ENCODE measurements at places on chromosomes 12 and 14.

DNA sequence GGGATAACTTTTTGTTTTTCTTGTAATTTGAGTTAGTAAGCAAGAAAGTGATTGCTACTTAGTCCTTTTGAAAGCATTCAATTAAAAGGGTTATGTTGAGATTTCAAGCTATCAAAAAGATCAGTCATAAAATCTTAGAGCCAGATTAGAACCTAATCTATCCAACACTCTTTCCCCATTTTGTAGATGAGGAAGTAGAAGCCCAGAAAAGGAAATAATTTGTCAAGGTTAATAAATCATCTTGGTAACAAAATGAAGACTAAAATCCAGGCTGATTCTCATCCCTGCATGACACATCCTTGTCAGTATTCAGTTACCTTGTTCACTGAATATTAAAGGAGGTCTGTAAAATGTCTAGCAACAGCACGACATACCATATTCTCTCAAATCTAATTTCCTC lies 26.5 kb downstream of the PPP1R13B start:
- no peak for DNase-seq

DNA sequence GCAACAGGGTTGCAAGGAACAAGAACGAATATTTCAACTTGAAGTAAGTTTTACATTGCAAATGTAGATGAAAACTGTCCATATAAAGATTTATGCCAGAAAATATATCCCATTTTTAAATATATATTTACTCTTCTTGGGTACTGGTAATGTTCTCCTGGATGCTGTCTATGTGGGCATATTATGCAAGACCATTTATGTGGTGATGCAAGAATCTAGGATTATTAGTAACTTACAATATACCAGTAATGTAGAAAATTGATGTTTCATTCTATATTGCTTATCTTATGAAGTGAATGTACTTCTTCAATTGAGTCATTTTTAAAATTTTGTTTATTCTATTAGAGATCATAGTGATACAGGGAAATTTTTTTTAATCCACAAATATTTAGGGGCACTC lies 25.1 kb downstream of the FGFR1OP2 start:
- DNase-seq = peak; percentile 46

DNA sequence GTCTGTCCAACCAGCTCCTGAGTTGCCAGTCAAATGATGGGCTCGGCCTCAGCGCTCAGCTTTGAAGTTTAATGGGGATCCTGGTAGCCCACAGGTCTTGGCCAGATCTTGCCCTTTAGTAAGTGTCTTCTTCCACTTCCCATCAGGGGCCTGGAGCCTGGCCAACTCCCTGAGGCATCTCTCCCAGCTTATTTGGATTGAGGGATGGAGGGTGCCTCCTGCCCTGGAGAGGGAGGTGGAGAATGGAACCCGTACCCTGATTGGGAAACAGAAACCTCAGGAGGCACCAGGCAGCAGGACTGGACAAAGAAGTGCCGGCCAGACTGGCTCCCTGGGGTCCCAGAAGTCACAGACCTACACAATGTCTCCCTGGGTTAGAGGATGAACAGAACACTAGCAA lies 40.5 kb upstream of the LTBP2 start:
- DNase-seq = no peak

- peak; percentile 92 for DNase-seq
These were observed 7.9 kb upstream of the NAA25 start for GRCh38 chr12:112116232-112117060.

GRCh38 chr14:50000380-50001150 lies 107.7 kb downstream of the ARF6 start:
- DNase-seq = peak; percentile 85

Measured in iris pigment epithelial cell (primary cell).